ENCODE measurements at places on chromosomes 6 and 20. TPM values are rescaled to one million over a fixed set of nuclear protein-coding genes. Genes with fewer than 3 reads are reported as not detected.

The OPRL1 gene
- polyA plus RNA-seq = 2.9 TPM

The NRSN1 gene
- not detected for polyA plus RNA-seq

The MYCT1 gene
- polyA plus RNA-seq = 0.84 TPM

The RARS2 gene
- 83.3 TPM for polyA plus RNA-seq

The LRRC73 gene
- polyA plus RNA-seq = 2.9 TPM

The SLC17A2 gene
- not detected for polyA plus RNA-seq

The PRL gene
- polyA plus RNA-seq = not detected

The TREM2 gene
- not detected for polyA plus RNA-seq

The PRDM13 gene
- polyA plus RNA-seq = not detected
